ENCODE measurements at places on chromosomes 5 and 9.

DNA sequence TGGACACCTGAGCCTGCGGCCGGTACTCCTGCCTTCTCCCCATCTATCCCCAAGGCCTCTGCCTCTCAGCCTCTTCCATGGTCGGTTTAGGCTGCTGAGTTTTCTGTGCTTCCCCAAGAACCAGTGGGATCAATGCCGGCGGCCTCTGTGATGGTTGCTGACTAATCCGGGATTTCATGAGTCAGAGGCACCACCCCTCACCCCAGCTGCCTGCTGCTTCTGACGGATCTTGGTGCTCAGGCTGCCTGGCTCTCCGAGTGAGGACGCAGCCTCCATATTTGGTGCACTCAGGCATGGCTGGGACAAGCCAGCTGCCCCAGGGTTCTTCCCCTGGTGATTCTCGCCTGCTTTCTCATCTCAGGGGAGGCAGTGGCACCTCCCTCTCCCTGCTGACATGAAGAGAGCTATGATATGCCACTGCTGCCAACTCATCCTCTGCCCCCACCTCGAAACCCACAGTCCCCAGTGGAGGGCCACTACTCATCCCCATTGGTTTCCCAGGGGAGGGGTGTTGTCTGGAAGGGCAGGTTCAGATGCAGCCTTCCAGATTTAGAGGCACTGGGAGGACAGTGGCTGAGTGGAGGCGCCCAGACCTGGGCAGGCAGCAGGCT lies 3.3 kb upstream of the MAN1B1 start:
- no peak for DNase-seq

DNA sequence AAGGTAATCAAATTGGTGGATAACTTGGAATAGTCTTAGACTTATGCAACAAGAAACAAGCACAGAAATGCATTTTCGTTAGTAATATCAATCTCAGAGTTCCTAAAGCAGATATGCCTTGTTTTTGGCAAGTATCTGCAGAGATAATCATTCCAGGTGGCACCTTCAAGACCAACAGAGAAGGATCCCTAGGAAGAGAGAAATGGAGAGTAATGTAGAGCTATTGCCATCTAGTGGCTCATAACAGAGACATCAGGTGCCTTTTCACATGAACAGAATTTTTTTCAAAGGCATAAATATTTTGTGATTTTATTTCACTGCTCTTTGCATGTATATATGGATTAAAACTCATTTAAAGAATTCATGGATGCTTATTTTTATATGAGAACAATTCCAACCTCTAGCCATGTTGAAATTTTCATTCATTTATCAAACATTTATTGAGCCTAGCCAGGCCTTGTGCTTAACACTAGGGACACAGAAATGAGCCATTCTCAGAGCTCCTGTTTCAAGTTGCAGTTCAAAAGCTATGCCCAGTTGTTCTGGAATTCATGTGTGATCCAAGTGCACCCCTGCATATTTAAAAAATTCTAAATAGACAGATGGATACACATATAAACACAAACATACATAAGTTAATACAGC lies 117.5 kb upstream of the OR13F1 start:
- DNase-seq: peak; percentile 0

DNA sequence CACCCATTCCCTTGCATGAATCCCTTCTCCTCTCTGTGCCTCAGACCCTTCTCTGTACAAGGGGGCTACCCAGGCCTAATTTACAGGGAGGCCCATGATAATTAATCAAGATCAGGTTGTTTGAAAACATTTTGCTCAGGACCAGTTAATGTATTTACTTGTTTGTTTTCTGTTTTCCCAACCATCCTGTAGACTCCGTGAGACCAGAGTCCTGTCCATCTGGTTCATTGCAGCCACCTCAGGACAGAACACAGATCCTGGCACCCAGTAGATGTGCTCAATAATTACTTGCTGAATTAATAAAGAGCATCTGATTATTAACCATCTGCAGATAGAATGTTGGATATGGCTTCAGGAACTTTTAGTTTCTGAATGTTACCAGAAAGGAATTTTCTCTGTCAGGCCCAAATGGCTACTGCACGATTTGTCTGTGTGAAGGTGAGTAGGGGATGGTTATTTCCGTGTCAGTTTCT lies 27.3 kb downstream of the FOXI1 start:
- no peak for DNase-seq

DNA sequence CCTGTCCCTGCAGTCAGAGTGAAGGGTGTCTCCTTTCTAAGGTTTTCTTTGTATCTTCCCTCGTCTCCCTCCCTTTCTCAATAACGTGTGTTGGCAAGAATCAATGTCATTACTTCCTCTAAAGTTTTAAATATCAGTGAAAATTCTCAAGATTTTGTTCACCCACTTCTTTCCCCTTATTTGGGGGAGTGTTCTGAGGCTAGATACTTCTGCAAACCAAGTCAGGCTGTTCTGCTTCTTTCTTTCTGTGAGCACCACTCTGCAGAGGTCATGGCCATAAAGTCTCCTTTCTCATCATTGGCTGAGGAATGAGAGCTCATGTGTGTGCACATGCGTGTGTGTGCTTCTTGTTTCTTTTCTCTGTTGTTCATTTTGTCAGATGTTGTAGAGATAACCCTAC lies 26.6 kb upstream of the SPATA31C2 start:
- DNase-seq: no peak

GRCh38 chr5:126811515-126812198 lies 34.7 kb downstream of the LMNB1 start:
- DNase-seq: peak; percentile 71

DNA sequence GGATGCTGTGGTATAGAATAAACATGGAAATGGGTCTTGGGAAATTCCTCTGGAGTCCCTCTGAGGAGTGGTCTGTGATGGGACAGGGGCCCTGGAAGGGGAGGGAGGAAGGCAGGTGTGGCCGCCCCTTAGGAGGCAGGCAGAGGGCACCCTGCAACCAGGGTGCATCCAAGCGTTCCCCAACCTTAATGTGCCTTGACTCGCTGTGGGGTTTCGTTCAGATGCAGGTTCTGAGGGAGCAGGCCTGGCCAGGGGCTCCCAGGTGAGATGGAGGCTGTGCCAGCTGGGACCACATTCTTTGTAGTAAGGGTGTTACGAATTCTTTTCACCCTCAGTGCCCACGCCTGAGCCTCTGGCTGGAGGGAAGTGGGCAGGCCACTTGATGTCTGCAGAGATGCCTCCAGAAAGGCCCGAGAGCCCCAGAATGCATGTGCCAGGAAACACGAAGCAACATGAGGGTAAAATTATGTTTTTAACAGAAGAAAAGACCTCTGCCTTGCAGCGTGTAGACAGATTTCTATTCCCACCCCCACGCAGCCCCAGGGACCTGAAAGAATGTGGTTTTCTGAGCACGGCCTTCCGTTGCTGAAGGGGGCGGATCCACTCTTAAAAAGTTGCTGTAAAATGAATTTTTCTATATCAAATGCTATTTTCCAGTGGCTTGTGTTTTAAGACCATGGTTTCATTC lies 150.4 kb upstream of the IER5L start:
- DNase-seq: no peak

GRCh38 chr5:52987711-52988331 lies 1.3 kb upstream of the ITGA2 start:
- DNase-seq: no peak

DNA sequence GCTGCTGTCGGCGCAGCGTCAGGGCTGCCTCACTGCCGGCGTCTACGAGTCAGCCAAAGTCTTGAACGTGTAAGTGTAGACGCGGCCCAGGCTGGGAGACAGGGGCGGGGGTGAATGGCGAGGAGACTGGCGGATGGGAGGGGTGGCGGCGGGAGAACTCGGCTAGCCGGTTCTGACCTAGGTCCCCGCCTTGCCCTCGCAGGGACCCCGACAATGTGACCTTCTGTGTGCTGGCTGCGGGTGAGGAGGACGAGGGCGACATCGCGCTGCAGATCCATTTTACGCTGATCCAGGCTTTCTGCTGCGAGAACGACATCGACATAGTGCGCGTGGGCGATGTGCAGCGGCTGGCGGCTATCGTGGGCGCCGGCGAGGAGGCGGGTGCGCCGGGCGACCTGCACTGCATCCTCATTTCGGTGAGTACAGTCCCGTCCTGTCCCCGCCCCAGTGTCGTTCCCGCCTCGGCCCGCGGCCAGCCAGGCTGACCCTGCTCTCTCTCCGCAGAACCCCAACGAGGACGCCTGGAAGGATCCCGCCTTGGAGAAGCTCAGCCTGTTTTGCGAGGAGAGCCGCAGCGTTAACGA lies 745 bp downstream of the GADD45G start:
- DNase-seq: peak; percentile 40

- DNase-seq: no peak
Observed at GRCh38 chr9:101485924-101486692, 47.5 kb upstream of the RNF20 start.

DNA sequence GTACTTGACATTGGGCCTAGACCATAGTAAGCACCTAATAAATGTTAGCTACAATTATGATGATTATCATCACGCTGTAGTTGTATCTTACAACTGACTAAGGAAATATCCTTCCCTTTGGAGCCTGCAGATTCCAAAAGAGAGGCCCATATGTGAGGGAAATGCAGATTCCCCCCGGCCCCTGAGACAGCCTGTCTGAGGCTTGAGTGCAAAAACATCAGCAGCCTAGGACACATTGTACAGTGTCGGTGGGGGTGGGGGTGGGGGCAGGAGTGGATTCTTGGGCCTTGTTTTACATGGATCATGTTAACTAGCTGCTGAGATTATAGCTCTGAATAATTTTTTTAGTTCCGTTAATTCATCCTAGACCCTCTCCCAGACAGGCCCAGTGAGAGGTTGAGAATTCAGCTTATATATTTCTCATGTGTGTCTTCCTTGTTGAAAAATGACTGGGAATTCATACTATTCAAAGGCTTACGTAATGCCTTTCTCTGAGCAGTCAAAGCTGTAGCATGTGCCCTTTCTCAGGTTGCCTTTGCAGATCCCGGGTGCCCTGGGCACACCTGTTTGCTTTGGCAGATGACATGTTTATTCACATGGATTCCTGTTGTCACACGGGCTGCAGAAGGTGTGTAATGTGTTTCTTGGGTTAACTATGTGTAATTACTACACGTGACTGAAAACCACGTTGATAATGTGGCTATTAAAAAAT lies 262.8 kb downstream of the NR3C1 start:
- no peak for DNase-seq
